ENCODE measurements at places on chromosomes 4 and X. TPM values are rescaled to one million over a fixed set of nuclear protein-coding genes. Genes with fewer than 3 reads are reported as not detected.

DNA sequence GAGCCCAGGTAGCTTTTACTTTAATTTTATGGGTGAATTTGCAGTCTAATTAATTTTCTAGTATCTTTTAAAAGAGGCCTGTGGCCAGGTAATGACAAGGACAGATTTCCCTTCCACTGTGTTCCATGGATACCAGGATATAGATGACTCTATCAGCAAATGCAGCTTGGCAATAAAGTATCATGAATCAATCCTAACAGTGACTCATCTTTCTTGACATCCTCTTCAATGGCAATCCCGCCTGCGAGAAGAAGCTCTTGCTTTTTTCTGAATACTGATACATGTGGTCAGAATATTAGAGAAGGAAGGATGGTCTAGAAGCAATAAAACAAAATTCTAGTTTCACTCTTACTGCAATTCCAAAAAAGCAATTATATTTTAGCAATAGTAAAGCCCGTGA, 267.8 kb downstream of the DTHD1 start:
- DNase-seq = no peak

NDST4 gene
- total RNA-seq = not detected

DDIT4L gene
- 6.9 TPM for total RNA-seq

DNA sequence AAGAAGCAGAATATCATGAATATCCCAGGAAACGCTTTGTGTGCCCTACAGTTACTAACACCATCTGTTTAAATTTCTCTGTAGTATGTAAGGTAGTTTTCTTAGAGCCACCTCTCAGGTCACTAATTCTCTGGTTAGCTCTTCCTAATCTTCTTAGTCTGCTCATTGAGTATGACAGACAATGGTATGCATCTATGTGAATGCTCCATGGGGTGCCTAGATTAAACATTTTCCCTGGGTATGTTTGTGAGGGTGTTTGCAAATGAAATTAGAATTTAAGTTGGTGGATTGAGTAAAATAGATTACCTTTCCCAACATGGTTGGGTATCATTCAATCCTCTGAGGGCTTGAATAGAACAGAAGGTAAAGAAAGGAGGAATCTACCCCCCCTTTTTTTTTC, 233.0 kb downstream of the PCDH18 start:
- no peak for DNase-seq

GRCh38 chr4:153204247-153204671, at the start of gene TRIM2:
TSS of gene TRIM2 (plus strand) at chr4:153204443. CDS start at chr4:153204531, 88 bp downstream.
- DNase-seq = peak; percentile 10

HTR2C gene
- total RNA-seq = not detected

GRCh38 chr4:40199999-40200874, 3.4 kb downstream of the RHOH start:
- DNase-seq = no peak

DNA sequence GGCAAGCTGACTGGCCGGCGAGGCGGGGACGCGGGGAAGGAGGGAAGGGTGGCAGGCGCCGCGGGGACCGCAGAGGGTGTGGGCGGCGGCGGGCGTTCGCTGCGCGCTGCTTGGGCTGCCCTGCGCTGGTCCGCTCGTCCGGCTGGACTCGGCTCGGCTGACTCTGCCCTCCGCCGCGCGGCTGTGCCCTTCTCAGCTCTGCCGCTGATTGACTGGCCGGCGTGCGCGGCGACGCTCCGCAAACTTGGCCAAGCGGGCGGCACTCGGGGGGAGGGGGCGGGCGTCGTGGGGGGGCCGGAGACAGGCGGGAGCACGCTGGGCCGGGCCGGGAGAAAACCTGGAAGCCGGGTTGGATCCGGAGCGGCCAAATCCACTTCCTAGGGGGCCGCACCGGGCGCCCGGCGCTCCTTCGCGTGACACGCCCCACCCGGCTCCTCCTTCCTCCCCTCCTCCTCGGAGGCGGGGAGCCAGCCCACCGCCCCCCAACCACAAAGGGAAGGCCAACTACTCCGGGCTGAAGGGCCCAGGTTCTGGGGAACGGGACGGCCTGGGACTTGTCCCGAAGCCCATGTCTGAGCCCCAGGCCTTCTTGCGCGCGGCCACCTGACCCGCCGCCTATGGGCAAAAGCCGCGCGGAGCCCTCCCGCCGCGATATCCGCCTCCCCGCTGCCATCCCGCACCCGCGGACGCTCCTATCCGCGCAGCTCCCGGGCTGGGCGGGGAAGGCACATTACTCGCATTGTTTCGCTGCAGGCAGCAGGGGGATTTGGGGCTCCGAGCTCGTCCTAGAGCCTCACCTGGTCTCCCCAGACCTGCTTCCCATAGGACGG, at the start of gene GPC4:
Gene GPC4 (minus strand): TSS at position 214 of the 830 bp plus-strand sequence. CDS start 524 bp downstream, outside the sequence.
- DNase-seq = no peak

CCDC160 gene
- total RNA-seq = not detected

- no peak for DNase-seq
These were observed 1.0 kb upstream of the RNF150 start for GRCh38 chr4:141133999-141134995.

- no peak for DNase-seq
These were observed 569 bp upstream of the PDLIM5 start for GRCh38 chr4:94451051-94451694.

- DNase-seq = no peak
These were observed 38.5 kb downstream of the TMEM156 start for GRCh38 chr4:38993683-38994082.

FAM133A gene
- not detected for total RNA-seq

DNA sequence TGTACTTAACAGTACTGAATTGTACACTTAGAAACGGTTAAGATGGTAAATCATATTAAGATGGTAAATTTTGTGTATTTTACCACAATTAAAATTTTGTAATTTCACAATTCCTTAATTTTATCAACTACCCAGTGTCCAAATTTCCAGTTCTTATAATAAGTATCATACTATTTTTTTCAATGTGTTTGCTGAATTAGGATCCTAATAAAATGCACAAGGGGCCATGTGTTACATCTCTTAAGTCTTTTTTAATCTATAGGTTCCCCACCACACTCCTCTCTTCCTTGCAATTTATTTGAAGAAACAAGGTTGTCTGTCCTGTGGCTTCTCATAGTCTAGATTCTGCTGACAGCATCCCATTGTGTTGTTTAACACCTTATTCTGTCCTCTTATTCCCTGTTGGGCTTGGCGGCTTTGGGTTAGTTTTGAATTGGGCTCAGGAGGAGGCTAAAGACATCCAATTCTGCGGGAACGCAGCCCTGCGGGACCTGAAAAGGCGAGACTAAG, 533 bp upstream of the SYAP1 start:
- DNase-seq = no peak

DNA sequence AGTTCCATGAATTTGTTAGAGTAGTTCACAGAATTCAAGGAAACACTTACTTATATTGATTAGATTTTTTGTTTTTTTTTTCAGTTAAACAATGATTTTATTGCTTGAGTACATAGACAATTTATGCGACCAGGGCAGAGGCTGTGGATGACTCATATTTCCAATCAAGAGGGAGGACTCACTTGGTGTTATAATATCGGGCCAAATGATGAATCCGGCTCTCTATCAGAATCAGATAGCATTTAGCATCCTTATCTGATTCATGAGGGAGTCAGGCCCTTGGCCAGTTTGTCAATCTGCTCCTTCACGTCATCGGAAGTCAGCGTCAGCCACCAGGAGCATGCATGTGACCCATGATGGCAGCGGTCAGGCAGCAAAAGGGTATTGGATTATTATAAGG, 82.3 kb upstream of the HUWE1 start:
- DNase-seq = no peak

SPCS3 gene
- total RNA-seq = 78.4 TPM

GRCh38 chrX:107450823-107451509, 1.5 kb downstream of the FRMPD3 start:
- DNase-seq = no peak

- no peak for DNase-seq
These were observed 61.9 kb downstream of the ANKRD50 start for GRCh38 chr4:124650614-124651013.

MCF2 gene
- total RNA-seq = not detected

DNA sequence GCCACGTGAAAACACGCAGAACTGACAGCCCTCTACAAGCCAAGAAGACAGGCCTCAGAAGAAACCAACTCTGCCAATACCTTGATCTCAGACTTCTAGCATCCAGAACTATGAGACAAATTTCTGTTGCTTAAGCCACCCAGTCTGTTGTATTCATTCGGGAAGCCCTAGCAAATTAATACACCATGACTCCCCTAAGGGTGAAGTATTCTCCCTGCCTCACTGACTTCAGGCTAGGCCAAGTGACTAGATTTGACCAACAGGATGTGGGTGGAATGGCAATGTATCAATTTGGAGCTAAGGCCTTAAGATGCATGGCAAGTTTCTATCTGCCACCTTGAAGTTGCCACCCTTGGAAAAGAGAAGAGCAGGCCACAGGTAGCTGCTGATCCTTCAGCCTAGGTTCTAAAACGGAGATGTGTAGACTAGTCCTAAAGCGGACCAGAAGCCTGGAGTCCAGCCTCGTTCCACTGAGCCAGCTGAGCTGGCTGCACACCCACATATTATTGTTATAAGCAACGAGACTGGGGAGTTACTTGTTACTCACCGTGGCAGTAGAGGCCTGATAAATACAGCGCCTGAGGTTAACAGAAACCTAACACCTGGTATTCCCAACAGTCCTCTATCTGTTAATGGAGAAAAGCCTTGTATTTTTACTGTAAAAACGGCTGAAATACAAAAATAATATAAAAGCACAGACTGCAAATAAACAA, 16.4 kb downstream of the SCARB2 start:
- DNase-seq = no peak

FMR1NB gene
- not detected for total RNA-seq

NAT8L gene
- total RNA-seq = not detected

DNA sequence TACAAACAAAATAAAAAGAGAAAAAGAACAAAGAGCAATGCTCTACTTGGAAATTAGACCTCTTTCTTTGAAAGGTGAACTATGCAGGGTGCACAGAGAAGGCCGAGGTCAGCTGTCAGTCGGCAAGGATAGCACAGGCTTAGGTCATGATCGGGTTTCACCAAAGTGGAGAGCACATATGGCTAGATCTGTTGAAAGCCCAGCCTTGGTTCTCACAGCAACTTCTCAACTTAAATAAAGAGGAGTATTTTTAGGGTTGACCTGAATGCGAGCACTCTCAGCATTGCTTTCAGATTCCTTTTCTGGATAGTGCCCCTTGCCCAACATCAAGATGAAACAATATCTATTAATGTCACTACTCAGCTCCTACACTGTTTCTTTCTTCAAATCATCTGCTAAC, 122.9 kb upstream of the GPC4 start:
- no peak for DNase-seq

- no peak for DNase-seq
These were observed 324.6 kb downstream of the BCOR start for GRCh38 chrX:39773150-39773549.

DNA sequence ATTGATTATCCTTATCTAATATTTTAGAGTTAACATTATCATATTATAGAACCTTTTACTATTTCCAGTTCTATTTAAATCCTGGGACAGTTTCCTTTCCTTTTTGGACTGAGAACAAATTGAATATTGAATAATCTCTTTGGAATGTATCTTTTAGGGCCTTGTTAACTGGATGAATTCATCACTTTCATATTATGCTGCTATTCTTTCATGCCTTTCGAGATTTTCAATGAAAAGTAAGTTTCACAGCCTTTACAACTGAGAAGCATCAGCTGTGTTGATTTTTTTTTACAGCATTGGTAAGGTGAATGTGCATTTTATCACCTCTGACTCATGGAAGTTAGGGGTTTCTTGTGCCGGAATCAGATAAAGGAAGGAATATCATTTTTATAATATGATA, 39.6 kb downstream of the PDLIM5 start:
- no peak for DNase-seq

- DNase-seq = no peak
These were observed 107.0 kb upstream of the EPHA5 start for GRCh38 chr4:65777270-65777669.

GRCh38 chrX:4253092-4253491, 539.6 kb upstream of the PRKX start:
- DNase-seq = no peak

GRCh38 chr4:98945297-98945850, 16.4 kb upstream of the EIF4E start:
- no peak for DNase-seq
